ENCODE measurements at places on chromosomes 3 and 15. TPM values are rescaled to one million over a fixed set of nuclear protein-coding genes. Genes with fewer than 3 reads are reported as not detected.

Gene GPR62
- total RNA-seq, result not detected

Gene GCHFR
- total RNA-seq, result 69.7 TPM

Gene ATP13A5
- not detected for total RNA-seq

Gene SLC12A1
- not detected for total RNA-seq

Gene CTXN2
- total RNA-seq, result not detected

Gene GPD1L
- 57.5 TPM for total RNA-seq

Gene GCNT3
- 1.5 TPM for total RNA-seq

Gene CMTM8
- total RNA-seq, result 4.7 TPM

Gene DNAH12
- 0.25 TPM for total RNA-seq

Gene PCLAF
- total RNA-seq, result 8.1 TPM

DNA sequence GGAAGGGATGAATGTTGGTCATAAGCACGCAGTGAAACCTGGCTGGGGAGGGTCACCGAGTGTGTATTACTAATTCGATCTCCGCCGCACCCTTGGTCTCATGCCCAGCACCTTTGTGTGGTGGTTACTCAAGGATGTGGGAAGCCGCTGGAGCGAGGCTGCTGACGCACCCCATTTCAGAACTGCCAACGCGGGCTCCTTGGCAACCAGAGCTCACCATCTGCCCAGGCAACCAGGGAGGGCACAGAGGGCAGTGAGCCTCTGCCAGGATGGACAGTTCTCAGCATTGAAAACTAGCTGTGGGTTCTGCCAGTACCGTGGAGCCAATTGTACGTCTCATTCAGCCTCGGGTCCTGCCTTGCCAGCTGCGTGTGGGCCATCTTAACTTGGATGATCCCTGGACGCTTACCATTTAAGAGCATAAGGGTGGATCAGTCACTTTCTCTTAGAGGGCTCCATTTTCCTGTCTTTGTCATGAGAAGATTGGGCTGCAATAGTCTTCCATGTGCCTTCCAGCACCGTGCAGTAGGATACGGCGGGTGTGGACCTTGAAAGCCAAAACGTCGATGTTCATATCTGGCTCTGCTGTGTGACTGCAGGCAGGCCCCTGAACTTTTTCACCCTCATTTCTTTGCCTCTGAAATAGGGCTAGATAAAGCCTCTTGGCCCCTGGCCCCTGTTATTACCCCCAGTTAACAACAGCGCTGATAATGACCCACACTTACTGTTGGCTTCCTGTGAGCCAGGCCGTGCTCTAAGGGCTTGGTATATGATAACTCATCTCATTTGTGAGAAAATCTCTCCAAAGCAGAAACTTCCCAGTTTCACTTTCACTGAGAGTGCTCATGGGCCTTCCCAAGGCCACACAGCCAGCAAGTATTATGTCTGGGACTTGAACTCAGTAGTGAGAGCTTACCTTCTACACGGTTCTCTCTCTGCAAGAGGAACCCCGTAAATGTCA, 238.8 kb downstream of the OPA1 start:
- DNase-seq, result no peak

GRCh38 chr3:152307829-152308474, 39.2 kb downstream of the MBNL1 start:
- DNase-seq, result no peak

GRCh38 chr15:43735416-43735815, 10.8 kb upstream of the PDIA3 start:
- DNase-seq, result no peak

DNA sequence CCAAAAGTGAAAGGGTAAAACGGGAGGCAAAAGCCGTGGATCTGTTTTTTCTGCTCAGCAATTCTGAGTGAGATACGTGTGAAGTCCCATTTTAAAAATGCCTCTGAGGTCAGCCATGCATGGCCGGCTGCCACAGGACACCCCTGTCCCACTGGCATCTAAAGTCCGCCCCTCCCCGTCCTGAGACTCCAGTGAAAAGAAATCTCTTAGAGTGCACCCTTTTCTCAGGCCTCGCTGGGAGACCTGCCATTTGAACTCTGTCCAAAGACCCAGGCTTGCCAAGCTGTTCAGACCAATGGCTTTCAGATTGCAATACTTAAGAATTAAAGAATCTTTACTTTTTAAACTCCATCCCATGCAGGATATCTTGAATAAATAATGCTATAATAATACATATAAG, 61.0 kb upstream of the SLC24A5 start:
- DNase-seq, result no peak

DNA sequence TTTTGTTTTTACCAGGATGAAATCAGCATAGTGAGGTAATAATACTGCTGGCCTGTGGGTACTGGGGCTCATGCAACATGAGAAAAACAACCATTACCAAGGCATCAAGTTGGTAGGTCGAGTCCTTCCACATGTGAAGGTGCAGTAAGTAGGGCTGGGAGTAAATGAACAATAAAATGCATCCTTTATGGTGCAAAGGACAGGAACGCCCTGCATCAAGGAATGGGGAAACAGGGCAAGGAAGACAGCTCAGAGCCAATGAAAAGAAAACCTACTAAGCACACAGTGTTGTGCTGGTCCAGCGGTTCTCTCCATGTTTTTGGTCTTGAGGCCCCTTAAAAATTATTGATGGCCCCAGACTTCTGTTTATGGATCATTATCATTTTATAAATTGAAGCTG, 168.5 kb upstream of the TPM1 start:
- DNase-seq, result no peak

DNA sequence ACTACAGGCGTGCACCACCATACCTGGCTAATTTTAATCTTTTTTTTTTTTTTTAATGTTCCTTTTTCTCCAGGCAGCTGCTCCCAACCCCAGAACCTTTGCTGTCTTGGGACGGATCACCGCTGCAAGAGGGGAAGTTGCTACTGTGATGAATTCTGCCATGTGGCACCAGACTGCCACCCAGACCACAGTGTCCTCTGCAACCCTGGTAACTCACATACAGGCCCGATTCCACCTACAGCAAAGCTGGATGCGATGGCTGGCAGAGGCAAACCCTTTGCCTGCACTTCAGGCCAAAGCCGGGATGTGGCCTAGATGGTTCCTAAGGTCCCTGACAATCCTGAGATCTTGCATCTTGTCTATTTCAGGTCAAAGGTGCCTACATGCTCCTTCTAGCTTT, 12.7 kb upstream of the MUC20 start:
- DNase-seq, result no peak

- no peak for DNase-seq
These were observed 63.4 kb upstream of the CSPG4 start for GRCh38 chr15:75776065-75776423.

GRCh38 chr3:161579395-161580126, 83.0 kb downstream of the OTOL1 start:
- no peak for DNase-seq

- no peak for DNase-seq
These were observed 257.4 kb downstream of the SQOR start for GRCh38 chr15:45892182-45892581.

DNA sequence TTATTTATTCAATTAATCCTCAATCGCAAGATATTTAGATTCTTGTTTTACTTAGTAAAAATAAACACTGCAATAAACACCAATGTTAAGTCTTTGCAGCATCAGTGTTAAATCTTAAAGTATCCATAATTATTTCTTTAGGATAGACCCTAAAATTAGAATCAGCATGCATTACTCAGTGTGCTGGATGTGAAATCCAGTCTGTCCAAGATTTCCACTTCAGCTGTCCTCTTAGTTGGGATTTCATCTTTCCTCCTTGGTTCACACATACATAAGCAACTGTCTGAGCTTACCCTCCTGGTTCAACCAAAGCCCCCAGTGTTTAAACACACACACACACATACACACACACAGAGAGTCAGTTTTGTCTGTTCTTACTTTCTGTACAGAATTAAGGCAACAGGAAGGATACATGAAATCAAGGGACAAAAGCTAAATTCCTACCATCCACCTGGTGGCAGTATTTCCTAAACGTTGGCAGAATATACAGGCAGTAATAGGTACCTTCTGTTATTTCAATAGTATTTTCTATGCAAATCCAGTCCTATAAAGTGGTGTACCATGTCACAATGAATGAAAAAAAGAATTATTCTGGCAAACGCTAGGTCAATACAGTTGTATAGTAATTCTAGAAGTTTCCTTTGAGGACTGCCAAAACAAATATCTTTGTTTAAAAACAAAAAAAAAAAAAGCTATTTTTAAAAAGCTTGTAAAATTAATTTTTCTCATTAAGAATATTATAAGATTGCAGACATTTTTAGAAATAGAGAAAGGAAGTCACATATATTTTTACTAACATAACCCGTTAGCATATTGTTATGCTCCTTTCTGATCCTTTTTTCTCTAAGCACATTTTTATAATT, 27.3 kb upstream of the DMXL2 start:
- DNase-seq, result no peak

DNA sequence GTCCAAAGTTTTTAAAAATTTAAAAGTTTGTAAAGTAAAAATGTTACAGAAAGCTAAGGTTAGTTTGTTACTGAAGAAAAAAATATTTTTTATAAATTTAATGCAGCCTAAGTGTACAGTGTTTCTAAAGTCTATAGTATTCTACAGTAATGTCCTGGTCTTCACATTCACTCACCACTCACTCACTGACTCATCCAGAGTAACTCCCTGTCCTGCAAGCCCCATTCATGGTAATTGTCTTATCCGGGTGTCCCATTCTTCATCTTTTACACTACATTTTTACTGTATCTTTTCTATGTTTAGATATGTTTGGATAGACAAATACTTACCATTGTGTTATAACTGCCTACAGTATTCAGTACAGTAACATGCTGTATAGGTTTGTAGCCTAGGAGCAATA, 36.7 kb upstream of the ATP10A start:
- no peak for DNase-seq

GRCh38 chr3:104855702-104856101, 511.0 kb upstream of the ALCAM start:
- DNase-seq, result no peak

- DNase-seq, result no peak
These were observed 9.2 kb upstream of the PGPEP1L start for GRCh38 chr15:99016680-99017321.

GRCh38 chr3:34254285-34254684, 455.9 kb downstream of the PDCD6IP start:
- no peak for DNase-seq

DNA sequence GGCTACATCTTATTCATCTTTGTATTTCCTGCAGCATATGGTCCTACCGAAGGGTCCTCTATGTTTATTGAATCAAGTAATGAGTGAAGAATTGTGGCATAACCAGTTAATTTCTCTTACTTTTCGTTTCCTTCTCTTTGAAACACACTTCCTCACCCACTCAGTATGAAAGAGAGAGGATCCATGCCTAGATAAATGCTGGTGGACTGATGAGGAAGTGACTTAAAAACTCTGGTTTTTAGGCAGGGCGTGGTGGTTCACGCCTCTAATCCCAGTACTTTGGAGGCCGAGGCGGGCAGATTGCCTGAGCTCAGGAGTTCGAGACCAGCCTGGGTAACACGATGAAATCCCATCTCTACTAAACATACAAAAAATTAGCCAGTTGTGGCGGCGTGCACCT, 2.2 kb upstream of the MB21D2 start:
- DNase-seq, result no peak

- no peak for DNase-seq
These were observed 61.1 kb downstream of the MLH1 start for GRCh38 chr3:37054370-37054769.

DNA sequence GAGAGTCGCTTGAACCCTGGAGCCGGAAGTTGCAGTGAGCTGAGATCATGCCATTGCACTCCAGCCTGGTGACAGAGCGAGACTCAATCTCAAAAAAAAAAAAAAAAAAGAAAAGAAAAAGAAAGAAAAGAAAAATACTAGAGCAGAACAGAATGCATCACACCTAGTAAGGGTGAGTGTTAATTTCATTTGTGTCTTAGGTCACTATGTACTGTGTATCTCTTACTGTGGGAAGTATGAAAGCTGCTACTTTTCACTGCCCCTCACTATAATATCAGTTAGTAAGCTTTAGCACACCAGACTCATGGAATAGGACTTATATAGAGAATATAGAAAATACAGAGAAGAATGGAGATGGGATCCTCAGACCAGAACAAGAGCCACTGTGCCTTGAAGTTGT, 45.9 kb upstream of the RASA2 start:
- no peak for DNase-seq

- no peak for DNase-seq
These were observed 103.5 kb downstream of the NUP210 start for GRCh38 chr3:13316603-13317002.

DNA sequence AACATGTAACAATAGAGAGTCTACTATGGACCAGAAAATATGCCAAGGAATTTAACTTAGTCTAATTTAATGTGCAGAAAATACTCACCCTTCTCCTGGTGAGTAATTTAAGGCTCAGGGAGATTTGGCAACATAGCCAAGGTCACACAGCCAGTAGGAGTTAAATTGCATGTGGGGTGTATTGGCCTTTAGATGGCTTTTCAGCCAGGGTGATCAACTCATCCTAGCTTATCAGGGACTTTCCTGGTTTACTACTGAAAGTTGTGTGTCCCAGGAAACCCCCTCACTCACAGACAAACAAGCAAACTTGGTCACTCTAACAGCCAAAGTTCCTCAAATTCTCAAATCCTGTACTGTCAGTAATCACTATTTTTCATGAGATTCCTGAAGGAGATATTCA, 2.6 kb upstream of the SLC9A9 start:
- DNase-seq, result no peak

GRCh38 chr3:79027593-79027992, 740.2 kb downstream of the ROBO1 start:
- no peak for DNase-seq

GRCh38 chr15:26562336-26562735, 210.5 kb downstream of the GABRB3 start:
- no peak for DNase-seq

DNA sequence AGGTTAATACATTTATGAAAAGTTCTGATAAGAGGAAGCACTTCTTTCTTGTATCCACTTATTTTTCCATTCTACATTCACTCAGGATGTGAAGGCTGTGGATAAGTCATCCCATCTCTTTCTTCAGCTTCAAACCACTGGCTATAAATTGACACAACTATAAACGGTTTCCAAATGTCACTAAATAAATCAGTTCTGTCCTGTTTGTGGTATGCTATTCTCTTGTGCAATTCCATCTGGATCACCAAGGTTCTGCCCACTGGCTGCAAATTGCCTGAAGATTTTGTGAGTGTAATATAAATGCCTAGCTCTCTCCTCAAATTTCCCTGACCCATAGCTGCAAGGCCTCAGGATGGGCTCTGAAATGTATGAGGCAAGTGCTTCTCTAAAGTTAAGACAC, 7.1 kb upstream of the LMOD3 start:
- DNase-seq, result no peak

- DNase-seq, result no peak
These were observed 564.7 kb downstream of the FOXP1 start for GRCh38 chr3:71018799-71019198.

GRCh38 chr3:37041546-37042195, 48.4 kb downstream of the MLH1 start:
- no peak for DNase-seq

- no peak for DNase-seq
These were observed 2.6 kb upstream of the LYSMD4 start for GRCh38 chr15:99735868-99736267.

DNA sequence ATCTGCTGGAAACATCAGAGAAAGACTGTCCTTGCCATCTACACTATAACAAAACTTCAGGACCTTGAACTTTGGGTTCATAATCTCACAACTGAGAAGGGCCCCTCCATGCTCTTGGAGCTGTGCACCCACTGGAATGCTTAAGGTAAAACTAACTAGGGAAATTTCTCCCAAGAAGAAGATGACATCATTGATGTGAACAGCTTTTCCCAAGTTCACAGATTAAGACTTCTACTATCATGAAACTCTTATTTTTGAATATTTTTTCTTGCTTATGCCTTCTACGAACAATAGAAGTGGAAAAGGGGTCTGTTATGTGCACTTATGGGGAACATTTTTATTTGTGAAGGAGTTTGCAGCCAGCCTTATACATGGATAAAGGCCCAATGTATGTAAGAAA, 5.0 kb downstream of the CYP11A1 start:
- DNase-seq, result no peak

GRCh38 chr3:68210635-68211034, 556.2 kb upstream of the SUCLG2 start:
- DNase-seq, result no peak

Data from vagina (tissue), 2 donors.